CD4-positive, alpha-beta T cell treated with Interleukin-4 for 4 hours (primary cell): ENCODE measurements at places on chromosomes 11 and 22.
A peak's percentile ranks its signal among the peaks of the same experiment; 100 is the strongest.

- DNase-seq, result no peak
Measured at GRCh38 chr22:30201945-30202344, 44.6 kb downstream of the LIF start.

- DNase-seq, result no peak
Measured at GRCh38 chr11:66915866-66916265, 42.3 kb downstream of the PC start.

DNA sequence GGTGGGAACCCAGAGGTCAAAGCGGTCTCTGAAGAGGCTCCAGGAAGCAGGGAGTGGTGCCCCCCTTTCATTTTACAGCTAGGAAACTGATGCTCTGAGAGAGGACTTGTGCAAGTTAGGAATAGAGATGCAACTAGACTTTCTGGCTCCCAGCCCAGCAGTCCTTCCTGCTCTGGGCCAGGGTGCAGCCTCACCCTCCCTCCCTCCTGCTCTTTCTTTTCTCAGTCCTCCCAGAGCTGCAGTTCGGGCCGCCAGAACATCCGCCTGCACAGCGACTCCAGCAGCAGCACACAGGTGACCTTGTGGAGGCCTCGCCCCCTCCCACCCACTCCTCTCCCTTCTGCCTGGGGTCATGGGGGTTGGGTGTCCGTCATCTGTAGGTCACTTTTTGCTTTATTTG, 51.5 kb downstream of the LHFPL7 start:
- DNase-seq, result no peak

DNA sequence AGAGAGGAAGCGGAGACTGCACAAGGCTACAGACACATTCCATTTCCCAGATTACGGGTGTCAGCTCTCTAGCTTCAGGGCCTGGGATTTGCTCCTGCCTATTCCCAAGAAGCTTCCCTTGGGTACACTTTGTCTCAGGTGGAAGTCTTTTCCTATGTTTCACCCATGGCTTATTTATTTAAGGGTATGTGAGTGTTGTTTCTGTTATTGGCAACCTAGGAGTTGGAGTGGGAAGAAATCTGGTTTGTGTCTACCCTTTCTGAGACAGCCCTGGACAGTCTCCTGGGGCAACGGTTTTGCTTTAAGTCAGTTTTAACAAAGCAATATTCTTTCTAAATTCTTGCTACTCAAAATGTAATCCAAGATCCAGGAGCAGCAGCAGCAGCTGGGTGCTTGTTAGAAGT, 127.0 kb downstream of the MICAL2 start:
- no peak for DNase-seq

GRCh38 chr11:18312012-18312411, 9.9 kb downstream of the HPS5 start:
- no peak for DNase-seq

GRCh38 chr11:78763664-78764063, 189.0 kb upstream of the NARS2 start:
- no peak for DNase-seq

- DNase-seq, result peak; percentile 55
Measured at GRCh38 chr11:48172818-48173609, 43.6 kb upstream of the OR4B1 start.

GRCh38 chr11:11534981-11535380, 86.8 kb downstream of the GALNT18 start:
- no peak for DNase-seq

DNA sequence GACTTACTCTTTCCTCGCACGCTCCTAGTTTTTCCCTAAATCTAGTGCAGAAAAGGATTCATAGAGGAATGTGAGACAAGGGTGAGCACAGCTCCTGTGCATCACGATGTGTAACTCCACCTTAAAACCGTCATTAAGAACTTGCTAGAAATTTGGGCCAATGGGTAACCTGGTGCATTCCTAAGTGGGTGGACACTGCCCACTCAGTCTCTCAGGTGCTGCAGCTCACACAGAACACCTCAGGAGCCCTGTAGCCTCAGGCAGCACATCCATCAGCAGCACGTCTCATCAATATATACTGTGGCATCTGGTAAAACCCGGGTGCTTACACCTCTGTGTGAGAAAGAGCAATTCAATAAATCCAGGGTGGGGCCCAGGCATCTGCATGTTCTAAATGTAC, 12.4 kb downstream of the POU2AF3 start:
- DNase-seq, result no peak

DNA sequence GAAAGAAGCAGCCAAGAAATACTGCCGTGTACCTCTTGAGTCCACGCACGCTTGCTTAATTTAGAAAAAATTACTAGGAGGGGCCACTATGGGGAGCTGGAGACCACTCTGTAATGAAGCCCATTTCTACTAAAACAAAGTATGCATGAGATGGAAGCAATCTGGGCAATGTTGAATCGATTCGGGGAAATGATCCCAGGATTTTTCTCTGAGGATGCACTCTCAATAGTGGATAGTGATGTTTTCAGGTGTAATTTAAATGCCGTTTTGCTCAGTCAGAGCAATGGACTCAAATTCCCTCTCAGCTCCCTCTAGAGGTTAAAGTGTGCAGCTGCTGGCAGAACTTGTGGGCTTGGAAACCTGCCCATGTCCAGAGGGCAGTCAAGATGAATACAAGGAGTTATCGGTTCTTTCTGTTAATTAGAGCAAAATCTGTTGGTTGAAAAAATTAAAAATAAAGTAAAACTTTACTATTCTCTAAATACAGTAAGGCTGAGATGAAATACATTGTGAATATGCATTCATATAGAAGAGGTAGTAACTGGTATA, 64.1 kb downstream of the ME3 start:
- DNase-seq, result peak; percentile 45

GRCh38 chr22:29336751-29337490, 21.4 kb upstream of the RASL10A start:
- DNase-seq, result no peak

DNA sequence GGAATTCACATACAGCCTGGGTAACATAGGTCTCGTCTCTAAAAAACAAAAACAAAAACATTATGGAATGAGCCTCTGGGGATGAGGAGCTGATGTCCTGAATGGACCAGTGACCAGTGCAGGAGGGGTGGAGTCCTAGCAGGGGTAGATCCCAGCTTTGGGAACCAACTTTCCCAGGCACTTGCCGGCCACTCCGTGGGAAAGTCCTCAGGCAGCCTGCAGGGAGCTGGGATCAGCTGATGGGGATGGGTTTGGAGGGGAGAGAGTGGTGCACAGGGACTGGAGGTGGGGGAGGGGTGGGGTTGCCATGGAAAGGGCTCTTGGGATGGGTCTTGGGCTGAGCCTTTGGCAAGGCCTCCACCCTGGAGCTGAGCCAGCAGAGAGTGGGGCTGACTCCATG, 19.1 kb downstream of the MGAT3 start:
- no peak for DNase-seq

GRCh38 chr11:110713449-110713776, 1.2 kb upstream of the ARHGAP20 start:
- no peak for DNase-seq

DNA sequence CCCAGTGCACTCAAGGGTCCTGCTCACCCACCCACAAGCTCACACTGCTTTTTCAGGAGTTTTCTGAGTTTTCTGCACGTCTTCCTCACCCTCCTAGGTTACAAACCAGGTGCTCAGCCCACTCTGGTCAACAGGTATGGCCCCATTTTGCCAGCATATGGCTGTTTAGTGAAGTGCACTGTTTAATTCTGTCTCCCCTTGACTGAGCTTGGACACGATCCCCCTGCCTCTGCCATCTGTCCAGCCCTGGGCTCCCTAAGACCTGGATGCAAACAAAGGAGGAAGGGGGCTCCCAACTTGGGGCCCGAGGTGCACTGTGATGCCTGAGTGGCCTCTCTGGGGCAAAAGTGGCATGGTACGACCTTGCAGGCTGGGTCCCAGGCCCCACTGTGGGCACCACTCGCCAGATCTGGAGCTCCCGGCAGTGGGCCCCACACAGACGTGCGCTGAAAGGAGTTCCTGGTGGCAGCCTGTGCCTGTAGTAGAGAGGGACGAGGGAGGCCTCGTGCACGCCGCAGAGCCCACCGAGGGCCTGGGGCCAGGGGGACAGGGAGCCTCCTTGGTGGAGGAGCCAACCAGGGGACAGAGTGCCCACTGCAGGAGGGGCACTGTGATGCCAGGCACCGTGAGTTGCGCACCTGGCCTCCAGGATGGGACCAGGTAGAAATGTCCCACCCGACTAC, 37.3 kb upstream of the COMT start:
- no peak for DNase-seq

DNA sequence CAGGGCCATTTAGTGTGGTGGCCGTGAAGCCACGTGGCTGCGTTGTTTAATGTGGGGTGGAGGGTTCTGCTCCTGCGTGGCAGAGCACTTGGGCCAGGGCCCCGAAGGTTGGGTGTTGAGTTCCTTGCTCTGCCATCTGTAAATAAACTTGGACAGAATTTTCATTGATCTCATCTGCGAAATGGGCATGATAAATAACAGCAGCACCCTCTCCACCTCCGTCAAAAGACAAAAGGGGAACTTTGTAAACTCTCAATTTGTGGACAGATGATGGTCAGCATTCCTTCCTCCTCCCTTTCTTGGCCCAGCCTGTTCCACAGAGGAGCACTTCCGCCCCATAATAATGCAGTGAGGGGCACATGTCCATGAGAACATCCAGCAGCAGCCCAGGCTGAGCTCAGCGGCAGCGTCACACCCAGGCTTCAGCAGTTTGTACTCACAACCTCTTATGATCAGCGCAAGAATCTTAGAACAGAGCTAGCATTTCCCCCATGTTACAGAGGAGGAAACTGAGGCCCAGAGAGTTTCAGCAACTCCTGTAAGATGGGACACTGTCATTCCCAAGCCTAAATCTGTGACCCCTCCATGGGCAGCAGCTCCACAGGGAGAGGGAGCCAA, 874.5 kb downstream of the BRD1 start:
- no peak for DNase-seq

DNA sequence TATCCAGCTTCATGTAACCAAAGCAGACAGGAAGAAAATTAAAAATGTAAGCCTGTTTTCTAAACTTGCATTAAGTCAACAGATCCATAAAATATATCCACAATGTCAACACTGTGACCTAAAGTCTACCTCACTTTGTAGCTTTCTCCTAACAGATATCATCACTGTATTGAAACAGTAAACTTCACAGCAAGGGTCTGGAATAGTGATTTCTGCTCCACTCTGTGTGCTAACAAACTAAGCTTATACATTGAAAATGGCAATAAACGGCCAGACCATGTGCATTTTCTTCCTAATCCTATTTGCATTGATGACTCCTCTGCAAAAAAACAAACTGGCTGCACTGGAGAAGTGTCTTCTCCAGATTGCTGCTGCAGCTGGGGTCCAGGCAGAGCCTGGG, 26.8 kb downstream of the CADM1 start:
- no peak for DNase-seq

DNA sequence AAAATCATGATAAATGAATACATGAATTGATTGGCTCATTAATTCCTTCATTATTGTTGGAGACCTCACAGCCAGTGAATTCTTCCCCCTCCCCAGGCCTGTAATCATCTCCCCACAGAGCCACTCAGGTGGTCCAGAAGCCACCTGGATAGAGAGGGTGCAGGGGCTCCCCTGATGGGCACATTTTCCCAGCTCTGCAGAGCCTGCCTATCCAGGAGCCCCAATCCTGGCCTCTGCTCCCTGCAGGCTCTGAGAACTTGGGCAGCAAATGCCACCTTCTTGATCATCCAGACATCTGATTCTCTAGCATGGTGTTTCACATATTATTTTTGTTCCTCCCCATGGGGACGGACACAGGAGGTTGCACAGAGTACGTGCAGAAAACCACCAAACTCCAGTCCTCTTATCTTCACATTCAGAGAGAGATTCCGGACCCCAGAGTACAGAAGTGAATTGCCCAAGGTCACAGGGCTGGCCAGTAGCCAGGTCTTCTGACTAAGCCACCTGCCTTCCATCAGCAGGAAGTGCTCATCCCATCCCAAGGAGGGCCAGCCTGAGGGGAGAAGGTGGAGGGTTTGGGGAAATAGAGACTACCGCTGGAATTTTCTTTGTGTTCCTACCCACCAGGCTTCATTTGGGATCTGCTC, 348.0 kb downstream of the BUD13 start:
- DNase-seq, result no peak

- DNase-seq, result no peak
Measured at GRCh38 chr11:108886660-108887009, 221.8 kb downstream of the DDX10 start.

DNA sequence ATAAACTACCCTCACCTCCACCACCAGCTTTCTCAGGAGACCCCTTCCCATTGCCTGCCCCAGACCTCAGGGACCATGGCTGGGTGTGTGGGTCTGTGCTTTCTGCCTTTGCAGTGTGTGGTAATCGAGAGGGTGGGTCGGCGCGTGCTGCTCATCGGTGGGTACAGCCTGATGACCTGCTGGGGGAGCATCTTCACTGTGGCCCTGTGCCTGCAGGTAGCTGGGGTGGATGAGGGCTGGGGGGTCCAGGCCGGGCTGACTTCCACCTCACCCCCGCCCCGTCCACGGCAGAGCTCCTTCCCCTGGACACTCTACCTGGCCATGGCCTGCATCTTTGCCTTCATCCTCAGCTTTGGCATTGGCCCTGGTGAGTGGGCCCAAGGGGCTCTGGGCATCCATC, 10.5 kb upstream of the MIF start:
- DNase-seq, result no peak

GRCh38 chr11:66870616-66871520, 14.0 kb downstream of the LRFN4 start:
- no peak for DNase-seq

GRCh38 chr11:117887431-117888138, 11.1 kb upstream of the FXYD6 start:
- no peak for DNase-seq

DNA sequence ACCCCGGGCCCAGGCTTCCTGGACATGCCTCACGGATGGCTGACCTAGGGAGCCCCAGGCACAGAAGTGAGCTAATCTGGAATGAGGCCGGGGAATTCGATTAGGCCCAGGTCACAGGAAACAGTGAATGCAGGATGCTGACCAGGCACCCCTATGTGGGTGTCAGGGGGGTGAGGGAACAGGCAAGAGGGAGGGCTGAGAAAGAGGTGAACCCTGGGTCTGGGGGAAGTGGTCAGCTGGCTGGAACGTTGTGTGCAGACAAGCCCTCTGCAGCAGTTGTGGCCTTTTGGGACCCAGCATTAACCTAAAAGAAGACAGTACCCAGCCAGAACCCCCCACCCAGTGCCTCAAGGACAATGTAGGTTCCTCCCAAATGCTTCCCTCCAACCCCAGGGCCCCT, 8.1 kb downstream of the SERHL2 start:
- no peak for DNase-seq
